ENCODE measurements at places on chromosomes 2 and 18.

- no peak for DNase-seq
Measured at GRCh38 chr2:241158546-241158900, 8.3 kb downstream of the PPP1R7 start.

- no peak for DNase-seq
Measured at GRCh38 chr2:241859436-241860183, 916 bp upstream of the PDCD1 start.

DNA sequence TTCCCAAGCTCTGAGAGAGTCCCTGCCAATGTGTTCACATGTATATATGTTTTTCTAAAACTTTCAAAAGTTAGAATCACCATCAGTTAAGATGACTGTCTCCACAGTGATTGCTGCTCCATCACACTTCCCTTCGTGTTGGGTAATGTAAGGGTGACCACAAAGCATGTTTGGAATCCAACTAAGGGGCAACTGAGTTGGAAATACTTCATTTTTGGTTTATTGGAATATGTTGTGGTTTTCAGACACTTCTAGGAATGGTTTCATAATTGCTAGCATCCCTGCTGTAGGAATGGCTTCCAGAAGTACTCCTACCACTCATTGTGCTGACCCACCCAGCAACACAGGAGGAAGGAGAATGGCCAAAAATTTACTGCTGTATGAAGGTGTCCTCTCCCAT, 212.5 kb upstream of the GULP1 start:
- DNase-seq: peak; percentile 91

- DNase-seq: peak; percentile 90
Measured at GRCh38 chr2:130336877-130337734, 5.6 kb upstream of the IMP4 start.

DNA sequence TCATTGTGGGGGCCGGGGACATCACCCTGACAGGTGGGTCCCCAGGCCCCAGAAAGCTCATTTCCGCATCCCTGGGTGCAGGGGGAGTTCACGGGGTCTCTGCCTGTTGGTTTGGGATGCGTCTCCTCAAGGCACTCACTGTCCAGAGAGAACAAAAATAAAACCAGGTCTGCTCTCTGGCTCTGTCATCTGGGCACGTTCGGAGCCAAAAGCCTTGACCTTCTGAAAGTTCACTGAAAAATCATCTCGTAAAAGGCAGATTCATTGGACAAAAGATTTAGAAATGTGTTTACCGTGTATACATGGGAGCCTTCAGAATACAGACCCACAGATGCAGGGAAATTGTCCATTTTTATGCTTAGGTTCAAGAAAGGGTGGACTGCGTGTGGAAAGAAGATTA, 26.6 kb downstream of the MLPH start:
- no peak for DNase-seq

DNA sequence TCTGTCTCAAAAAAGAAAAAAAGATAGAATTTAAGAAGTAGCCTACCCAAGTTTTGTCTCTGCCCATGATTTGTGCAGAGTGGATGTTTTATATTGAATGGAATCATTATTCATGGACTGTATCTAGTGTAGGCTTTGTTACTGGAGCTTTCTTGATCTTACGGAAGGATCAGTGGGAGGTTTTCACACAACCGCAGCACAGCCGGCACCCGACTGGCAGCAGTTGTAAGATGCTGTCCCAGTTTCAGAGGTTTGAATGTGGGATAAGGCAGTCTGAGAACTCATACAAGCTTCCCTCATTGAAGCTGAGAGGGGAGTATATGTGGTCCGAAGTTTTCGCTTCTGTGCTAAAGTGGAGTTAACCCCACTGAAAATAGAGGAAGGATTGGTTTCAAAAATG, 19.7 kb upstream of the SAG start:
- DNase-seq: no peak

DNA sequence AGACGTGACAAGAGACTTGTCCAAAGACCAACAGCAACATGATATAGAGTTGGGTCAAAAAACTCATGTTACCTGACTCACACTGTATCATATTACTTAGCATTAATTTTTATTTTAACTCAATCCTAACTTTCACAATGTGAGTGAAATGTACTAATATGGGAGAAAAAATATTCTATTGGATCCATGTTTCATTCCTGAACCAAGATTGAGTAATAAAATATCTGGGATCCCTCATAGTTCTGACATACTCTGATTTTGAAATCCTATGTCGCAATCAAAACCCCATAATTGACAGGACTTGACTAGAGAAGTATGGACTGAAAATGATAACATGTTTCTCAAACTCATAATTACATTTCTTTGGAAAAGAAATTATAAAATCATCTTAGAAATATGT, 190.4 kb downstream of the RIT2 start:
- DNase-seq: no peak

DNA sequence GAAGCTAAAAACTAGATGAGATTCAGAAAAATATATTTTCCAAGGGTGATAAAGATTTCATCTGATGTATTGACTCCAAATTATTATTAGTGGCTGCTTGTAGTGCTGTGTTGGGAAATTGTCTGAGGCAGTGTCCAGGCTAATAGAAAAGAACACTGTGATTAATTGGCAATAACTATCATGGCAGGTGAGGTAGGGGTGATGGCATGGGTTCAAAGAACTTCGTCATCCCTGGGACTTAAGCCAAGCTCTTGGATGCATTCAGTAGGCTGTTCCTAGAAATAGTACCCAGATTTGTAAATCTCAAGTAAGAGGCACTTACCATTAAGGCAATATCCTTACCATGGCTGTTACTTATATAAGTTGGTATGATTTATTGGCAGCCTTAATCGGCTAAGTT, 13.2 kb upstream of the RAPGEF4 start:
- peak; percentile 39 for DNase-seq

DNA sequence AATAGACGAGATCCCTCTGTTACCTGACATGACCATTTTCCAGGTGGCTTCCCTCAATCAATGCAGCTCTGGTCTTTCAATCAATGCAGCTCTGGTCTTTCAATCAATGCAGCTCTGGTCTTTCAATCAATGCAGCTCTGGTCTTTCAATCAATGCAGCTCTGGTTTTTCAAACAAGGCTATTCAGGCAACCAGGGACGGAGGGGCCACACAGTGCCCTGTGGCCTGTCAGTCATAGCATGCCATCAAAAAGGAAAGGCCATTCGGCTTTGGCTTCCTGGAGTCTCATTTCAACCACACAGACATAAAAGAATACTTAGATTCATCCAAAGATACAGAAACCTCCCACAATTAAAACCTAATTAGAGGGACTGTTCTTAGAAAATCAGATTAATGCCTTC, 13.3 kb downstream of the MPP4 start:
- DNase-seq: no peak

DNA sequence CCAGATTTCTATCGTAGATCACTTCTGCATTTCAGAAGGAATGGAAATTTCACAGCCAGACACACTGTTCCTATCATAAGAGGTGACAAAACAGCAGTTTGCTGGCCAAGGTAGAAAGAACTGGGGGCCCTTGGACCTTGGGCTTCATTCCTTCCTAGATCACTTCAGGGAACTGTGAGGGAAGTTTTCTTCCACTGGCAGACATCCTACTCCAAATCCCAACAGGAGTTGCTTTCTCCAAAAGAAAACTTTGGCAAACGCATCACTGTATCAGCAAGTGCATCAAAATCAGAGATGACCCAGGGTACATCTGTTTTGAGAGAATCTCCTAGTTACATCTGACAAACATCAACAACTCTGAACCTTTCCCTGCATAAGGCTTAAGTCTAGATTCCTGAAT, 348.4 kb upstream of the KLHL29 start:
- no peak for DNase-seq

- DNase-seq: no peak
Measured at GRCh38 chr2:240780023-240780700, 39.9 kb downstream of the KIF1A start.

DNA sequence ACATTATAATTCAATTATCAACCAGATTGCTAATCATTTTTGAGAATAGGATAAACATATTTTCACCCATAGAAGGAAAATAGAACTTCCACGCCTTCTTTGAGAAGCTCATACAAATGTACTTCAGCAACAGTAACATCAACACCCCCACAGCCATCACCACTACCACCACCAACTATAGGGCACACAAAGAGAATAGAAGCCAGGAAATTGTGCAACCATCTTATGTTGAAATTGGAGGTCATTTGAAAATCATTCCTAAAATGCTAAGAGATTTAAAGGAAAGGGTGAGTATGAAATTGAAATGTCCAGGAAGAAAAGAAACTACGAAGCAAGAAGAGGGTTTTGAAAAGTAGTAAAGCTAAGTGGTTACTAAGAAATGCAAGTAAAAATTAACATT, 563.4 kb downstream of the ZNF804A start:
- no peak for DNase-seq

DNA sequence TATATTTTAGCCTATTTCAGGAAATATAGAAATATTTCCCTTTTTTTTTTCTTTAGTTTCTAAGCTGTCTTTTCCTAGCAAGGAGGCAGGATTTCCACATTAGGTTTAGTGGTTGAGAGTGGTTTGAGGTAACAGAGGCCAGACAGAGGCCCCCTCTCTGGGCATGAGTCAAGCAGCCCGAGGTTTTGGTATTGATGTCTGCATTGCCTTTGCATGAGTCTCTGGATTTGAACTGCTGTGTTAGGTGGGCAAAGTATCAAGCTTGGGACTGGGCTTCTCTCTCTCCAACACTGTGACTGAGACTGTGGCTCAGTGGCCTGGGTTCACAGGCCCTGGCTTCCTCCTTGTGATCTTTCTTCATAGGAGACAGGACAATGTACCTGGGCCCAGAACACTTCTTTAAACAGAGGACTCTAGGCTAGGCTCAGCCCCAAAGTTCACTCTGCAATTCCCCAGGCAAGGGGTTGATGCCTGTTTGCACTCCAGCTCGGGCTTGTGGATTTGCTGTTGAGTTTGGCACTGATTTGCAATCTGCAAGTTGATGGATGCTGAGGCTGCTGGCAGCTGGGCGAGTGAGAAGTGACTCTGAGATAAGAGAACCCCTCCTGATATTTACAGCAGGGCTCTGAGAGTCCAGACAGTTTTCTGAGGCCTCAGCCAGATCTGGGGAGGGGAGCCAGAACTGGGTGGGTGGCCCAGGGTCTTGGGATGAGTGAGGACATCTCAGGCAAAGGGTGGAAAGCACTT, 271.2 kb downstream of the EN1 start:
- peak; percentile 75 for DNase-seq

All from astrocyte of the hippocampus (primary cell).